GF-D8 (cell line): ENCODE measurements at places on chromosomes 7 and 10.

DNA sequence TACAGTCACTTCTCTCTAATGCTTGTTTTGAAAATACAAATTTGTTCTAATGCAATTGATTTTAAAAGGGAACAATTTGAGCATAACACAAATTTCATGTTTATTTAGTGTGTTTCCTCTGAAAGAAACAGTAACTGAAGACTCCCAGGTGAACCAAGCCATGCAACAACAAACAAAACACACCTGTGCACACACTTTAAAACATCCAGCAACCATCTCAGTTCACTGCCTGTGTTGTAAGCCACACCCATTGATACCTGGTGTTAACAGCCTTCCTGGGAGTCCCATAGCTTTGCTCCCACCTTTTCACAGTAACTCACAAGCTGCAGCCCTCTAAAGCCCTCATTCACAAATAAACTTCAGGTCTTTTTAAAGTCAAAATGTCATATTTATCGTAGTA is 89.3 kb downstream of the DOCK4 start:
- no peak for DNase-seq

DNA sequence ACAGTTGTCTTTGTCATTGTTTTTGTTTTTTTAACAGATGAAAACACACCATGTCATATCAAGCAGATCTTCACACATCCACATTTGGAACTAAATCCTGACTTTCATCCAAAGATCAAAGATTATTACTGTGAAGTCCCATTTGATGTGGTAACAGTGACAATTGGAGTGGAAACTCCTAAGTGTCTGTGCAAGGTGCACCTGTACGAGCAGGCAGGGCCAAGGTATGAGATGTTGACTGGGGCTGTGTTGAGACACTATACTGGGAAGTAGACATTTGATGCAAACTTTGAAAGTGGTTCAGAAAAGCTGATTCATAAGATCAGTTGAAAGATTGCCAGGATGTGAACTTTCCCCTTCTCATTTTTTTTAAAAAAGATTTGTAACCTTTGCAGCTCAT is 152.3 kb downstream of the CPED1 start:
- no peak for DNase-seq

GRCh38 chr10:116105264-116105663 is 167.7 kb downstream of the GFRA1 start:
- DNase-seq, result no peak

DNA sequence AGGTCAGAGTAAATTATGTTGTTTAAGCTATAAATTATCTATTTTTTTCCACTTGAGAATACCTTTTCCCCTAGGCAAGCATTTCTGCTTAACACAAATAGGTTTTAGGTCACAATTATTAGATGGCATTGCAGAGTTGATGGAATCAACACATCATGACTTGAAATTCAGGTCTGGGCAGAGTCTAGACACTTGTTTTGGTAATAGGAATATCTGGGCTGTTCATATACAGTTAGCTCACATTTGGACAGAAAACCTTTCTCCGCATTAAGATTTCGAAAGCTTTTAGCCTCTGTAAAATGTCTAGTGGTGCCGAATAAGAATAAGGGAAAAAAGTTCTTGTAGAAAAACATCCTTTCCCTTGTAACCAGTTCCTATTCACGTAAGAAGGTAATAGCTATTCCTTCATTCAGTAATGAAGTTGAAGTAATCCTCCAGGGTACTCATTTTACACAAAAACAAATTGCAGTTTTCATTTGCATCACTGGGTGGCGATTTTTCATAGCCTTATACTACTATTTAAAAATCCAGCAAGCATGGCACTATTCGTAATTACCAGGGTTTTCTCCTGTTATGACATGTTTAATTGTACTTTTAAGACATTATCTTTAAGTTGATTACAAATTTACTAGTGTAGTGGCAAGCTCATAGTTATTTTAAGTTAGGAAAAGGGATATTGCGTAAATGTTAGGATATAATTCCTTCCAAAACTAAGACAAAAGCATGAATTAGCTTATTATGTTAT is 37.0 kb downstream of the RPA3 start:
- no peak for DNase-seq

GRCh38 chr10:101721806-101722205 is 26.8 kb upstream of the FBXW4 start:
- DNase-seq, result no peak

- DNase-seq, result peak; percentile 58
Measured at GRCh38 chr7:151925446-151926335, 30.6 kb upstream of the GALNTL5 start.
